ENCODE measurements at places on chromosomes 11 and 22. TPM values are rescaled to one million over a fixed set of nuclear protein-coding genes. Genes with fewer than 3 reads are reported as not detected.

GRCh38 chr11:94519478-94520084, 7.3 kb downstream of the C11orf97 start:
- DNase-seq, result no peak

DNA sequence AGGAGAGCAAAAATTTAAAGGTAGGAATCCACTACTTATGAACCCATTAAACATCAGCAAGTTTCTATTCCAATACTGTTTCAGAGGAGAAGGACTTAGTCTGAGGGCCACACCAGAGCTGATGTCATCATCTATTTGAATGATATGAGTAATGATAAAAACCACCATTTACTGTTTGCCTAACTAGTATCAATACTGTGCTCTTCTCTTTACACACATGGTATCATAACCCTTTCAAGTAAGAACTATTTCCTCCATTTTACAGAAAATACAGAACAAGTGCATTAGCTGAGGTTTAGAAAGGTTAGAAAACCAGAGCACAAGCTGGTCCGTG, 651.3 kb upstream of the KIRREL3 start:
- no peak for DNase-seq

BEST1 gene
- 0.26 TPM for total RNA-seq

DNA sequence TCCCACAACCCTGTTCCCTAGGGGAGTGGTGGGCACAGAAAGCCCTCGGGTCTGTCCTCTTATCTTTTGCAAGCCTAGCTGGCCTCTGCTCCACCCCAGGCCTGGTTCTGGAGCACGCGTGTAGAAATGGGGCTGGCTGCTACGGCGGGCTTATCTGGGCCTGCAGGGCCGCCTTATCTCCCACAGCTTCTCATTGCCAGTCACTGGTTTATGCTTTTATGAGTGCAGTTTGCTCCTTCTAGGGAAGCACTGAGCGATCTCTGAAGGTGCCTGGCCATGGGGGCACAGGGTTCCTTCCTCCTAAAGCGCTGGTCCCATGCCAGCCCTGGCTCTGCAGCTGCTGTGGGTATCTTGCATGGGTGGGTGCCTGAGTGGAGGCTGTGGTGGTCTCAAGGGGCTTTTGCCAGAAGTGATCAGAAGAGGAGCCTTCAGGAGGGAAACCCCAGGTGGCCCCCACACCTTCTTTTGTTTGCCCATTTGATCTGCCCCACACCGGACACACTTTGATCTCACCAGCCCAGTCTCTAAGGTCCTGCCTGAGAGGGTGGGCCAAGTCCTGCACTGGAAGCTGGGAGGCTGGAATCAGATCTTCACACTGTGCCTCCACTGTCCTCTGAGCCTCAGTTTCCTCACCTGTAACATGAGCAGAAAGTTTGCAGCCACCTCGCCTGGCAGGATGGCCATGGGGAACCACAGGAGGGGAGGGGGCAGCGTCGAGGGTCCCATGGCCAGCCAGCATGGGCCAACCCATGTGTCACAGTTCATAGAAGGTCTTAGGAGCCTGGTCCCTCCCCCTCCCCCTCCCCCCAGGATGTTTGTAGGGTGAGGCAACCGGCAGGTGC, 86.6 kb upstream of the FGF3 start:
- DNase-seq, result no peak

DNA sequence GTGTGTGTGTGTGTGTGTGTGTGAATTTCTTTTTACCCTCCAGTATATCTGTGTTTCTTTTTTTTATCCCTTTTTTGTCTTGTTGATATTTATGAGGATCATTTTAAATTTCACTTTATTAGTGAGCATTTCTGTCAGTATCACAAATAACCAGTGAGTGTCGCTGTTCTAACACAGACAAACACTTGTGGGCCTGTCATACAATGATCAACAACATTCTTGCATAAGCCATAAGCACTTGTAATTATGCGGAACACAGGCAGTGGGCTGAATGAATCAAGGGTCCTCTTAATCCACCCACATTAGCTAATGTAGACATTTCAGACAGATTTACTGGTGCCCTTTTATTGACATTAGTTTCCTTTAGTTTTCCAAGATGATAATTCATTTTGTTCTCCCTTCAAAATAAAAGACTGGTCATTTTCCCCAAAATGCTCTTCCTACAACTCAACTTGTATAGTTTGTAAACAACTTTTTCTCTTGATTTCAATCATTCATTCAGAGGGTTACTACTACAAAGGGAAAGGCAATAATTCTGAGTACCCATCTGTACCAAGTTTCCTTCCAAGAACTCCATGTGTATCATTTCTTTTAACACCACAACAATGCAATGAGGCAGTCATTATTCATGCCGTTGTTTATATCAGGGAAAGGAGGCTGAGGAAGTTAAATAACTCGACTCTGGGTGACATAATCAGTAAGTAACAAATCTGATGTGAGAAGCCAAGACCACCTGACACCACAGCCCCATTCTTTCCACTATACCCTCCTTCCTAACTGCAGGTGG, 34.5 kb upstream of the ANO3 start:
- DNase-seq, result peak; percentile 55

GRCh38 chr22:27435844-27436576, 365.5 kb downstream of the MN1 start:
- peak; percentile 53 for DNase-seq

- no peak for DNase-seq
Observed at GRCh38 chr22:46963672-46964545, 201.5 kb downstream of the TBC1D22A start.

OR56A1 gene
- 0.31 TPM for total RNA-seq

GRCh38 chr11:15091175-15091574, 17.8 kb downstream of the CALCB start:
- DNase-seq, result no peak
